ENCODE measurements at places on chromosomes 2 and 18.

- no peak for DNase-seq
These were observed 10.1 kb downstream of the RMP24 start for GRCh38 chr18:35982409-35983114.

GRCh38 chr2:13006829-13007717, 290.3 kb downstream of the TRIB2 start:
- peak; percentile 85 for DNase-seq

GRCh38 chr2:176325732-176326131, 56.5 kb downstream of the MTX2 start:
- no peak for DNase-seq

DNA sequence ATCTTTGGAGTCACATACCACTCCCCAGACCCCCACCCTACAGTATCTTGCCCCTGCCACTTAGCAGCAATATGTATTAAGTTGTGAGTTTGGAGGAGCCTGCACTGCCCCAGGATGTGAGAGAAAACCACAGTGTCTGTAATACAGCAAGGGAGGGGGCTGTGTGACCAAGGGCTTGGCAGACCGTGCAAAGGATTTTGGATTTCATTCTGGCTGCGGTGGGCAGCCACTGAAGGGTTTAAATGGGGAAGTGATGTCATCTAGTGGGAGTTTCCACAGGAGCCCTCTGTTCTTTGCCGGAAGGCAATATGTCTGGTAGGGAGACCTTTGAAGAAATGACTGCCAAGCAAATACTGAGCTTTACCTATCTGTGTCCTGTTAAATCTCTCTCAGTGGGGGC, 202.4 kb downstream of the FHOD3 start:
- DNase-seq = no peak

GRCh38 chr2:152499896-152500735, 165.1 kb downstream of the FMNL2 start:
- peak; percentile 36 for DNase-seq

GRCh38 chr2:168816369-168816768, 13.9 kb downstream of the NOSTRIN start:
- DNase-seq = no peak

- no peak for DNase-seq
These were observed 31.5 kb downstream of the ACSL3 start for GRCh38 chr2:222892321-222892720.

GRCh38 chr2:104939570-104940217, 85.8 kb downstream of the POU3F3 start:
- no peak for DNase-seq

DNA sequence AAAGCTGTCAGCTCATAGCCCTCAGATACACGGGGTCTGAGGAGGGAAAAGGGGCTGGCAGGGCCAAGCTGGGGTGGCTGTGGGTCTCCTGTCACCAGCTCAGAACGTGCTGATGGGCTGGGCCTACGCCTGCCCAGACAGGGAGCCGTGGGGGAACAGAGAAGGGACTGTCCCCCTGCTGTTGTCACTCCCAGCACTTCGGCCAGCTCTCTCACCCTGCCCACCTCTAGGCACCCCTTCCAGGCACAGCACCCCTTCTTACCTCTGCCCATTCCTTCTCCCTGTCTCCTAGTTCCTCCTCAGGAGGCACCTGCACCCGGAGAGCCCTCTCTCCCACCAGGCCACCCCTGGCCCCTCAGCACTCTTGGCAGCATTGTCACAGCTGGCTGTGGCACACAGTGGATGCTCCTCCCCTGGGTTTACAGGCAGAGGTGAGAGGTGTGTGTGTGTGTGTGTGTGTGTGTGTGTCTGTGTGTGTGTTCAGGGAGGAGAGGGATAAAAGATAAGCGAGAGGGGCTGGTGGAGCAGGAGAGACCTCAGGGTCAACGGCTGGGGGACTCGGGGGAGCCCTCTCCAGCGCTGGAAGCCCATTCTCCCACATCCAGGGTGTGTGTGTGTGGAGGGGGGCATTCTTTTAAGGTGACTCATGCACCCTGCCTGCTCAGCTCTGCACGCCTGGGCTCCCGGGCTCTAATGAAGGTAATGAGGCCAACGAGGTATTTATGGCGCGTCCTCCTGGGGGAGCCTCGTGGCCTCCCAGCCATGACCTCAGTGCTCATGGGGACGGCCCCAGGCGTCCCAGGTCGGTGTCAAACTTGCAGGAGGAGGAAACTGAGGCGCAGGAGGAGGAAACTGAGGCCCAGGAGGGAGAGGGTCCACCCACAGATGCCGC, 66.1 kb upstream of the SMAD7 start:
- no peak for DNase-seq

GRCh38 chr18:62584241-62585120, 61.7 kb downstream of the ZCCHC2 start:
- DNase-seq = peak; percentile 80

- no peak for DNase-seq
These were observed 127.2 kb downstream of the FAM161A start for GRCh38 chr2:61726456-61727209.

DNA sequence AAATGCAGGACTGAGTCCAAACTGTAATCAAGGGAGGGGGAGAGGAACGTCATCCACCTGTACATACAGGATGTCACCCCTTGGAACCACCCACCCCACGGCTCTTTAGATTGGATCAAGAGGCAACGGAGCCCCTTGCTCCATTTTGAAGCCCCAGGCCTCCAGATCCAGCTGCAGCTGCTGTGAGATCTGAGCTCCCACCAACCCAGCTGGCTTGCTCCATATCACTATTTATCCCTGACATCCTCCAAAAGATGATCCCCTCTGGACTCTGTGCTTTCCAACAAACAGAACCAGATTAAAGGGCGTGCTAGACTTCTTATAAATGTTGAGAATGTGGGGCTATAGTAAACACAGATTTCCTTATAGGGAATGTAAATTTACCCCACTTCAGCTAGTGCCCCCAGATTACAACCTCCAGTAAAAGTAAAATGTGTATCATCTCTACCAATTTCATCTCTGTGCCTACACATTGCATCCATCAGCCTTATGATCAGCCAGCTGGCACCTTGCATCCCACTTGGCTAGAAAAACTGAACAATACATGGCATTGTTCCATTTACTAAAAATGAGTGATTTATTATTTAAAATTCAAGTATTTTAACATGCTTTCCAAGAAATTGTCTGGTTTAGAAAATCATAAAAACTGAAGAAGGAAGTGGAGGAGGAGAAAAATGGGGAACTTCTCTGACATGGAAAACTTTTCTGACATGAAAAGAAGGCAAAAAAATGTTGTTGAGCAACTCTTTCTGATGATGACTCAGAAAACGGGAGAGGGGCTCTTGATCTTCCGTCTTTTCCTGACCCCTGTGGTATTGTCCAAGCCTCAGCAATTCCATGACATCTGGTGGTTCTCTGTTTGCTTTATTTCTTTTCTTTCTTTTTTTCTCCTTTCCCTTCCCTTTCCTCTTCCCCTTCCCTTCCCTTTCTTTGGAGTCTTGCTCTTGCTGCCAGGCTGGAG, 262.6 kb upstream of the THUMPD2 start:
- no peak for DNase-seq

DNA sequence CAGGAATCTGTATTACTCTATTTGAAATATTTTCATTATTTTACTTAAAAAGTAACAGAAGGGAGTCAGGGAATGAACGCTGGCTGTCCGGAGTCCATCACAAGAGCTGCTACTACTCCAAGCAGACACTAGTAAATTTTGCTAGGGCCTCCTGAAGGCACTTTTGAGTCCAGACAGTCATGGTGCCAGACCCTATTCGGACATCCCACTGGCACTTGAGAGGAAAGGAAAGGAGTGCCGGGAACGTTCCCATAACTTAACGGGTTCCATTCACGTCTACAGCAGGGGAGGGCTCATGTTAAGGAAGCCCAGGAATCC, 563 bp upstream of the GMCL1 start:
- DNase-seq = no peak

GRCh38 chr2:85579266-85579935, 2.0 kb downstream of the VAMP8 start:
- no peak for DNase-seq

DNA sequence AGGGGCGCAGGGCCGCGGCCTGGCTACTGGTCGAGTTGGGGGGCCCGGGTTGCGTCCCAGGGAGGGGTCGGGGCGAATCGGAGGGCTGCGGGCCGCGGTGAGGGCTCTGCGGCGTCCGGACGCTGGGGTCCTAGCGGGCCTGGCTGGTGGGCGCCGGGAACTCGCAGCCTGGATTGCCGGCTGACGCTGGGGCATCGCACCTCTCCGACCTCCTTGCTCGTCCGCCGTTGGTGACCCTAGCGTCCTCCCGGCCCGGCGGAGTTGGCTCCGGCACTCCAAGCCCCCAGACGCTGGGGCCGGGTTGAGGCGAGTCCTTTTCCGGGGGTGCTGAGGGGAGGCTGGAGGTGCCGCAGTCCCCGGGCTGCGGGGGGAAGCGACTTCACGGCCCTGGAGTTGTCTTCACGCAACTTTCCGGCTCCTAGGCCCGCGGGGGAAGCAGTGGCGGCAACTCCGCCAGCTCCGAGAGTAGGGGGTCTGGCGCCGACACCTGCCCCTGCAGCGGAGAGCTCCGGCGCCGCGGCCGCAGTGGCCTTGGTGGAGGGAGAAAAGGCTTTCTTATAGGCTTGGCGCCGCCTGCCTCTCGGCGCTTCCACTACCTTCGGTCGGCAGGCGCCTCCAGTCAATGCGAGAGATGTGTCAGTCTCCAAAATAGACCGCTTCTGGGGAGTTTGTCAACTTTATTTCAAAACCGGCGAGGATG, 70.3 kb downstream of the HAUS1 start:
- no peak for DNase-seq

DNA sequence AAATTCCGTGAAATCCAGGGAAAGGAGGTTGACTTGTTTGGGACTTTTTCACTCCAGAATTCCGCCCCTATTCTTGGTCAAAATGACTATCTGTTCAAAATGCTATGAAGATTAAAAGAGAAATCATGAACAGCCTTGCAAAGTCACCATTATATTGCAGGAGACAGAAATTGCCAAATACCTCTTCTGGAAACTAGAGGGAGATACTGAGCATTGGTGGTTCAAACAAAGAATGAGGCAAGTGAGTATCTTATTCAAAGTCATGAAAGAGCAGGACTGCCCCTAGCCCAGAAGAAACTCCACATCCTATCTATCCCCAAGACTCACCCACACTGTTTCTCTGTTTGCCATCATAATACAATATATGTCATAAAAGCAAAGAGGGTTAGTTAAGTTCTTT, 862.3 kb upstream of the POU3F3 start:
- DNase-seq = peak; percentile 1

DNA sequence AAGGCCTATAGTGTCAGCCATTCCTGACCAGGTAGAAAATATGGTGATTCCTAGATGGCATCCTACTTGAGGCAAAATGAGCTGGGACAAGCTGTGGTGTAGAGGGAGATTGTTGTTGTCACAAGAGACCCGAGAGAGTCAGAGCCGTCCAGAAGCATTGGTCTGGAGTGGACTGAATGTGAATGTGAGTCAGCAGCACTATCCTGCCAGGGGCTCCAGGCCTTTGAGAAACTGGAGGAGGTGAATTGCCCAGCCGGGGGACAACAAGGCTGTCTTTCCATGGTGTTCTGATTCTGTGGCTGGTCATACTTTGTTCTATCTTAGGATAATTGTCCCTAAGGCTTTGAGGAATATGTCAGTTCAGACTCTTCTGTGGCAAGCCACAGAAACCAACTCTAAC, 29.4 kb upstream of the EIF2AK3 start:
- no peak for DNase-seq

- no peak for DNase-seq
These were observed 1039.3 kb upstream of the PIK3C3 start for GRCh38 chr18:40915724-40916123.

All from NCI-H524 (cell line).